ENCODE measurements at places on chromosomes 3 and 15. TPM values are rescaled to one million over a fixed set of nuclear protein-coding genes. Genes with fewer than 3 reads are reported as not detected.

- no peak for DNase-seq
- H3K4me3 ChIP-seq: no peak overlapping the region
These were observed 11.7 kb downstream of the PXYLP1 start for GRCh38 chr3:141243271-141243707.

DNA sequence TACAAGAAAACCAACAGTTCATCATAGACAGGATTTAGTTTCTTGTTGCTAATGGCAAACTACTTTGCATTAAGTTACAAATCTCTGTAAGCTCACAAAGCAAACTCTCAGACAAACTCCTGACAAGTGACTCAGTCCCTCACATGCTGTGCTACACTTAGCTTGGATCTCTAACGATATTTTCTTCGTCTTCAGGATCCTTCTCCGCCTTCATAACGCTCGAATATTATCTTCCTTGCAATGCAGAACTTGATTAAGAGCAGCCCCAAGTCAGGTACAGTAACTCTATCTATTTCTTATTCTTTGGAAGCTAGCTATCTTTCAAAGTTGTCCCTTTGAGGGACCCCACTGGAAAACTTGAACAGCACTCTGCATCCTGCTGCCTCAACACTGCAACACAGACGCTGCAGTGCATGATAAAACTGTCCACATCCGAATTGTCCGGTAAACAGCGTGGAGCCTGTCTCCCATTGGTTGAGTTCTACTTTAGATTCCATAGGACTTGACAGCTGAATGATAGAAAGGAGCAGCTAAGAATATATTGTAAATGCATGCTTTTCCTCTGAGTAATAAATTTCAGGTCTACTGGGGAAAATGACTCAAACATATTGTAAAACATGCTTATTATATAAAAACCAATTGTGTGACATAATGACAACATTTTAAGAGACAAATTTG is 61.3 kb downstream of the UACA start:
- no peaks in the 10 kb centered on the region for H3K27me3 ChIP-seq
- H3K36me3 ChIP-seq: peaks cover 4% of the 10 kb centered on the region
- H3K4me1 ChIP-seq: peaks cover 91% of the 10 kb centered on the region
- peak overlapping the region; percentile 32 for H3K4me3 ChIP-seq
- peak overlapping the region; percentile 94 for H3K27ac ChIP-seq

LRRIQ4 gene
- total RNA-seq: not detected

DNA sequence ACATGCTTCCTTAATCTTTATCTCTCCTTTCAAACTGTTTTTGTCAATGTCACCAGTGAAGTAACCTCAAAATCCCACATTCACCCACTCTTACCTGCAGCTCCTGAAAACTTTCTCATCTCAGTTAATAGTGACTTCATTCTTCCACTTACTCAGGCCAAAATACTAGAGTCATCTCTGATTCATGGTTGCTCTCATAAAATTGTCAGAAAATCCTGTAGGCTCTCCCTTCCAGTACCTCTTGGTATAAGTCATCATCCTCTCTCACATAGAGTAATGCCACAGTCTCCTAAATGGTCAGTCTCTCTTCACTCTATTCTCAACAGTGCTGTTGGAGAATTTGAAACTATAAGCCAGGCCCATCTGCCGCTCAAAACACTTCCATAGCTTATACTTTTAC is 34.9 kb upstream of the POU1F1 start:
- no peaks in the 10 kb centered on the region for H3K27me3 ChIP-seq
- no peak overlapping the region for H3K4me3 ChIP-seq
- DNase-seq: no peak
- H3K36me3 ChIP-seq: no peaks in the 10 kb centered on the region

NR2E3 gene
- total RNA-seq: 0.98 TPM

GRCh38 chr15:31842532-31843195 is 187.7 kb upstream of the CHRNA7 start:
- H3K27ac ChIP-seq: no peak overlapping the region
- no peaks in the 10 kb centered on the region for H3K27me3 ChIP-seq
- no peak for DNase-seq
- no peaks in the 10 kb centered on the region for H3K36me3 ChIP-seq

GRCh38 chr15:40744815-40745152 is 10.3 kb downstream of the RMDN3 start:
- H3K4me3 ChIP-seq: no peak overlapping the region
- no peaks in the 10 kb centered on the region for H3K4me1 ChIP-seq
- no peaks in the 10 kb centered on the region for H3K27me3 ChIP-seq
